ENCODE measurements at places on chromosomes 11 and 22.

DNA sequence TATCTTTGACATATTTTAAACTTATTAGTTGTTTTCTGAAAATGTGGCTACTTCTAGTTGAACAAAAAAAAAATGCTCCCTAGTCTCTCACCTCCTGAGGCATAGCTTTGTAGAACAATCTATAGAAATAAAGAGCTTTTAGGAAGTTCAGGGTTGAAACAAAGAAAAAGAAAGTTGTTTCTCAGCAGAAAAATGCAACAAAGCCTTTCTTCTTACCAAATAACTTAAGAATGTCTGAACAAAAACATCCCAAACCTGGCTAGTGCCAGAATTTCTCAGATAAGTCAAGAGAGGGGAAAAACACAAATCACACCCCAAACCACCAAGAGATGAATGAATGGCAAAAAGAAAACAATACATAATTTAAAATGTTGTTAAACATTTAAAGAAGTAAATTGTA is 114.1 kb downstream of the MAML2 start:
- DNase-seq = no peak

GRCh38 chr22:37173709-37174108 is 14.3 kb downstream of the C1QTNF6 start:
- no peak for DNase-seq

DNA sequence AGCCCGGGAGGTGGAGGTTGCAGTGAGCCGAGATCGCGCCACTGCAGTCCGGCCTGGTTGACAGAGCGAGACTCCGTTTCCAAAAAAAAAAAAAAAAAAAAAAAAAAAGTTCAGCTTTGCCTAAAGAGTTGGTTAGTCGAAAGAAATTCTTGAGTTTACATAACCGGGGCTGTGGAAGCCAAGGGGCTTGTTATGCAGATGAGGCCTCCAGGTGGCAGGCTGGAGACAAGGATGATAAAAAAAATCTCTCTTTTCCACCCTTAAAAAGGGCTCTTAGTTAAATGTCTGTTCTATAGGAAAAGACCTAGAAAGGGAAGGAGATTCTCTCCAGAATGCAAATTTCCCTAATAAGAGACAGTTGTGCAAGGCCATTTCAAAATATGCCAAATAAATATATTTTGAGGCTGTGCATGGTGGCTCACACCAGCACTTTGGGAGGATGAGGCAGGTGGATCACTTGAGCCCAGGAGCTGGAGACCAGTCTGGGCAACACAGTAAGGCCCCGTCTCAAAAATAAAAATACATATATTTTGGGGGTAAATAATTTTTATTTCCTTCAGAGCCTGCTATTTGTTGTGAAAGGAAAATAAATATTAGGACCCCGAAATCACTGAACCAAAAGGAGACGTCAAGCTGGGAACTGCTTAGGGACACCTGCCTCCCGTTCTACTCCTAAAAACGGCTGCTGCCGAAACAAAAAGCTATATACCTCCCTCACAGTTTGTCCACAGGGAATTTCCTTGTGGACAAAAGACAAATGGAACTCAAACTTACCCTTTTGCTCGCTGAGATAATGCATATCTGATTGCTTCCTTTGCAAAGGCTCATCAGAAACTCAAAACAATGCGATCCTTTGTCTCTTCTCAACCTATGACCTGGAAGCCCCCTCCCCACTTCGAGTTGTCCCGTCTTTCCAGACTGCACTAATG is 2.4 kb upstream of the IFITM2 start:
- no peak for DNase-seq

GRCh38 chr11:126861796-126862459 is 138.6 kb downstream of the KIRREL3 start:
- DNase-seq = no peak

DNA sequence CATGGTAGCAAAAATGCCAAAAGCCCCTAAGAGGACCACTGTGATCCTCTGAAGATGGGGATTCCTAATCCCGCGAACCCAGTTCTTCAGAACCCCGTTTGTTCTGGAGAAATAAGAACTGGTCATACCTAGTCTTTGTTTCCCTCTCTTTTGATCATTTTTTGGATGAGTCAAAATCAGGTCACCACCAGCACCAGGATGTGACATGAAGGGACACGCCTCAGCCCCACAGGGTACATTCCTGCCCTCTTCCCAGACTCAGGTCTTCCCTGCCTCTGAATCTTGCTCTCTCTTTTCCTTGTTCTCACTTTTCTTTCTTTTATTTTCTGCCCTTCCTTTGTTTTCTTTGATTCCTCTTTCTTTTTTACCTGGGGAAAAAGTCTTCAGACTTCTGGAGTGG is 14.6 kb upstream of the ANO1 start:
- no peak for DNase-seq

GRCh38 chr11:96329419-96329818 is 13.6 kb downstream of the MAML2 start:
- no peak for DNase-seq

- DNase-seq = no peak
These were observed 164.6 kb downstream of the MN1 start for GRCh38 chr22:27636716-27637508.

DNA sequence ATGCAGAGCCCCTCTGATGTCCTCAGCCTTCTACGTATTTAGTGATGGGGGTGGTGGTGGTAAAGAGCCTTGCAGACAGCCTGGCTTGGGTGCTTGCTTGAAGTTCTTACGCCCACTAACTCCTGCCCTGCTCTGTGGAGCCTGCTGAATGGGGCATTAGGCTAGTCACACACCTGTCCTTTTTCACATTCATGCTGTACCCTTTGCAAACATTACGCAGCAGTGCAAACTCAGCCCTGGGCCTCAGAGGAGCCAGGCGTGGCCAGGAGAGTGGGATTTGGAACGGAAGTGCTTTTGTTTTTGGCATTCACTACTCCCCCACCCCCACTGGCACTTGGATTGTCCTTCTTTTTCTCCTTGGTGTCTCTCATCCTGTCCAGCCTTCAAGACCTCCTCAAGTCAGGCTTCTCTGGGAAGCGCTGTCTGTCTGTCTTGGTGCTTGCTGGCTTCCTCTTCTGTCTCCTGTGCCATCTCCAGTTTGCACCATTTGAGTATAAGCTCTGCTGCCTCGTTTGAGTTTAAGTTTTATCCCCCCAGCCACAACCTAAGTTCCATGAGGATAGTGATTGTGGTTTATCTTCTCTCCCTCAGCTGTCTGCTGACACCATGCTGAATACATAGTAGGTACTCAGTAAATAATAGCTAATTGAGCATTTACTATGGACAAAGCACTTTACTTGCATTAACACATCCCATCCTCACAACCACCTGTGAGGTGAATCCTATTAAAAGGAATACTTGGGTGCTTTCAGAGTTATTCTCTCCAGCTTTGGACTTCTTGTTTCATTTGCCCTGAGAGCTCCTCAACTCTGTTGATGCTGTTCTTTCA is 26.7 kb downstream of the ZBTB16 start:
- DNase-seq = no peak

- DNase-seq = no peak
These were observed 437.0 kb downstream of the DYNC2H1 start for GRCh38 chr11:103546236-103546635.

DNA sequence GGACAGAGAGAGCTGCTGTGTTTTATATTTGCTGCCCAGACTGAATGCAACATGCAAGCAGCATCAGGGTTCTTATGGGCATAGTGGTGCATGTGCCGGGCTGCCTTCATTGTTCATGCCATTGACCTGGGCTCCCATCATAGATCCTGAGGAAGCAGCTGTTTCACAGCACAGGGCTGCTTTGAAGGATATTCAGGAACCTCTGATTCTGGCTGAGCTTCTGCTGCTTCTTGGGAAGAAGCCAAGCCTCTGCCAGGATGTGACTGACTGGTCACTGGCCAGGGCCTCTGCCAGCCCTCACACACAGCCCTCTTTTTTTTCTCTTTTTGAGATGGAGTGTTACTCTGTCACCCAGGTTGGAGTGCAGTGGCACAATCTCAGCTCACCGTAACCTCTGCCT is 43.3 kb downstream of the CYB5R2 start:
- no peak for DNase-seq

DNA sequence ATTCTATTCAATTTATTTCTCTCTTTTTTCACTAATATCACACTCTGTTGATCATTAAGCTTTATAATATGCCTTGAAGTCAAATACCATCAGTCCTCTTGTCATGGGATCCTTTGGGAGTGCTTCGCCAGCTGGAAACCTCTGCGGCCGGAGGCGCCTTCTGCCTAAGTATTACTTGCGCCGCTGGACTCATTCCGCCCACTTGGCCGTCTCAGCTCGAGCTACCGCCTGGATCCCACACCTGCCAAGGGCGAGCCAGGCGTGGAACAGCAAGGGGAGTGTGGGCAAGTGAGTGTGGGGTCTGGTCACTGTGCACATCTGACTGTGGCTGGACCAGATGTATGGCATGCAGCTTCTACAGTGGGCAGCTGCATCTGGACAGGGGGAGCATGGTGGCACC is 9.1 kb upstream of the MAP6 start:
- DNase-seq = no peak

- no peak for DNase-seq
These were observed at the start of gene PCF11 for GRCh38 chr11:83156996-83157593. TSS of gene PCF11 (plus strand) at chr11:83157131. CDS start at chr11:83157440, 309 bp downstream.

- no peak for DNase-seq
These were observed 75.4 kb upstream of the PPARA start for GRCh38 chr22:46074771-46075551.

DNA sequence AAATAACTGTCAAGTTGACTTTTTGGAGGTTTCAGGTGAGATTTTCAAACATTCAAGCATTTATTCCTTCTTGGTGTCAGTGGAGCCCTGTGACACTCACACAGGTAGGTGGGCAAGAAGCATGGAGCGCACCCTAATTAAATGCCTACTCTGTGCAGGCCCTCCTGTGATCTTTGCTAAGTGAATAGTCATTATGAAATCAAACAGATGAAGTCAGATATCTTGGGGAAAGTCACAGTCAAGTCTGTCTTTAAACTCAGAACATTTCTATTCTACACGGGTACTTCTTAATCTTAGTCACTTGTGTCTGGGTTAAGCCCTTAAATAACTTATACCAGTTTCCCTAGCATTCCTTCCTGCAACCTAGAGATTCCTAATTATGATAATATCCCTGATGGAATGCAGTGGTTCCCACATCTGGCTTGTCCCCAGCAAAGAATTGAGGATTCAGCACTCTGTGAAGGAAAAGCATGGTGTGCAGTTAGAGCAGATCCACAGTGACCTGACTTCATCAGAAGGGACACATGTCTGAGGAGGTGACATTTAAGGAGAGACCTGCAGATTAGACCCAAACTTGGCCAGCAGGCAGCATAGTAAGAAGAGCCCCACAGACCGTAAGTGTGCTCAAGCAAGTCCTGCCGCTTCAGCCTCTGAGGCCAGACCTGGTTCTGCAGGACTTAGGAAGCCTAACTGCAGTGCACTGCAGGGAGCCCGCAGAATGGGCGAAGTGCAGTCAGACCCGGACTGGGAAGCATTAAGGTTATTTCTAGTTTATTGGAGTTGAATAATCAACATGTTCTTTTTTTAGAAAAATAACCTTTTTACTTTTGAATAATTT is 85.3 kb upstream of the GAL start:
- no peak for DNase-seq

GRCh38 chr11:61529537-61530225 is 21.1 kb downstream of the LRRC10B start:
- DNase-seq = no peak

- DNase-seq = no peak
These were observed at the start of gene CD6 for GRCh38 chr11:60971520-60971919. TSS of gene CD6 (plus strand) at chr11:60971680. CDS start at chr11:60971866, 186 bp downstream.

- DNase-seq = no peak
These were observed 62.0 kb downstream of the STK33 start for GRCh38 chr11:8531982-8532381.

DNA sequence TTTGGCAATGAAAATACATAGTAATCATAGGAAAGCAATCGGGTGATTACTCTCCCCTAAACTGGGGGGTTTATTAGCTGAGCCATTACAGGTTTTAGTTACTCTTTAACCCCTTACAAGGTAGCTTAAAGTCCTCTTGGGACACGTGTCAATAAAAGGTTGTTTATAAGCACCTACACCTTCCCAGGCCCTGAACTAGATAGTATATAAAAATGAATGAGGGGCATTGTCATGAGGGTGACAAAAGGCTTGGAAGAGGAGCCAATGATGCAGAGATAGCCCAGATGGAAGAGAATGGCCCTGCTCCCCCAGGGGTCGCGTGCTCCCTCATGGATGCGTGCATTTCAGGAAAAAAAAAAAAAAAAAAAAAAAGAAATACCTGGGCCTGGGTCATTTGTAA is 276.9 kb downstream of the TBC1D22A start:
- no peak for DNase-seq

- no peak for DNase-seq
These were observed 537.7 kb downstream of the MIAT start for GRCh38 chr22:27195094-27195493.

Measured in stimulated activated CD4-positive, alpha-beta T cell treated with anti-CD3 and anti-CD28 coated beads, TNF-alpha, amount 100 ng/mL, for 48 hours (primary cell).